ENCODE measurements at places on chromosomes 11 and 22.

GRCh38 chr11:125987066-125987641 is 41.3 kb downstream of the VSIG10L2 start:
- DNase-seq, result no peak

GRCh38 chr22:17815703-17816254 is 41.5 kb upstream of the BID start:
- DNase-seq, result no peak

DNA sequence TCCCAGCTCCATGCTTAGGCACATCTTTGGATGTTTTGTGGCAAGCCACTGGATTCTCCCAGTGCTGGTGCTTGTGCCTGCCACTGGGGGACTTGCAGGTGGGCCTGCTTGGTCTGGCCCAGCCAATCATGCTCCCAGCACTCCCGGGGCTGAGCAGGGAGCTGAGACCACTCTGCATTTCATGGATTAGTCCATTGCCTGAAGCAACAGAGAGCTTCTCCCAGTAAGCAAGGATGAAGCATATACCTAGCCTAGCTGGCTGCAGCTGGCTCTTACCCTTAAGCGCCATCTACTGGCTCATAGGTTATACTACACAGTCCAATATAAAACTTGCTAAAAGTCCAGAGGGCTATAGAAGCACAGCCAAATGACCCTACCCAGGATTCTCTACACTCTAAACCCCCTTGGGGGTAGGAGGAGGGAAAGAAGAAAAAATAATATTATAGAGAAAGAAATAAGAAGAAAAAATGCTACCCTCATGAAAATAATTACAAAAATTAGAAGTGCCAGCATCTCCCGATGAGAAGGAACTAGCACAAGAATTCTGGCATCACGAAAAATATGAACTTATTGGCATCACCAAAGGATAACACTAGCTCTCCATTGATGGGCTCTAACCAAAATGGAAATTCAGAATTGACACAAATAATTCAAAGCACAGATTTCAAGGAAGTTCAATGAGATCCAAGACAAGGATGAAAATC is 275.3 kb downstream of the C11orf87 start:
- DNase-seq, result no peak

DNA sequence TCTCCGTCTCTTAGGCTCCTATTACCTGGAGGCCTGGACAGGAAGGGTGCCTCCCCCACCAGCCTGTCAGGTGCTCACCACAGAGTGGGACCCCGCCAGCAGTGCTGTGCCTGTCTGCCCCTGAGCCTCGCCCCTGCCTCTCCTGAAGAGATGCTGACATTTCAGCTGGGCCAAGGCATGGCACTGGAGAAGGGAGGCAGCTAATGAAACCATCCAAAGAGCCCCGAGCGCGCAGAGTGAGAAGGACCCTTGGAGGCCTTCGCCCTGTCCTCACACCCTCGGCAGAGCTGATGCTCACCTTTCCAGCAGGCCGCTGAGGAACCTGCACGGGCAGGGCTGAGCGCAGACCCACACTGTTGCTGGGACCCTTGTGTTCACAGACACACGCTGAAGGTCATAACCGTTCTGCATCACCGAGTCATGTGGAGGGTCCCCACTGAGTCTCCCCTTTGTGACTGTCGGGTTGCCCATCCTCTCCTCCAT is 2.1 kb upstream of the LRFN4 start:
- no peak for DNase-seq

DNA sequence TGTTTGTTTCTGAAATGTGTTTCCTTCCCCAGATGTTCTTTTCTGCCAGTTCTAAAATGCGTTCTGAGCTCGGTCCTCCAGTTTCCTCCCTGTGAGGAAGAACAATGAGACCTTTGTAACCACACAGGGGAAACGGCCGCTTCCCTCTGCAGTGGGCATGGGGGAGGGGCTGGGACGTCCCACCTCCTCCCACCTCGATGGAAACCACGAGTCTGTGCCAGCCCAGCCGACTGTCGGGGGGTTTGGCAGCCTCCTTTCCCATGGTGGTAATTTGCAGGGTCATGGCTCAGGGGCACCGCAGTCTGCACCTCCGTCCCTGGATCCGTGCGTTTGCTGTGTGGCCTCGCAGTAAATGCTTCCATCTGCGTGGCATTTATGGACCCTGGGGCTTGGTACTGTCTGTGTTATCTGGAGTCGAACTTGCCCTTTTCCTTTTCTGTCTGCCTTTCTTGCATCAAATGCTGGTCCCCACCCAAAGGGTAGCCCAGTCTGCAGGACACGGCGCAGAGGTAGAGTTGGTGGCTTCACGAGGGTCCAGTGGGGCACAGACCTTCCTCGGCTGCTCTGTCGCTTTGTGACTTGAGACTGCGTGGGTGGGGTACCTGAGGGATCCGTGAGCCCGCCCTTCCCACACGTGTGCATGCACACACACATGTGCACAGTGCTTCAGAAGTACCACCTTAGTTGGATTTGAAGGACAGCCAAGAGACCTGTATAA is 16.1 kb downstream of the LRP5 start:
- peak; percentile 90 for DNase-seq

DNA sequence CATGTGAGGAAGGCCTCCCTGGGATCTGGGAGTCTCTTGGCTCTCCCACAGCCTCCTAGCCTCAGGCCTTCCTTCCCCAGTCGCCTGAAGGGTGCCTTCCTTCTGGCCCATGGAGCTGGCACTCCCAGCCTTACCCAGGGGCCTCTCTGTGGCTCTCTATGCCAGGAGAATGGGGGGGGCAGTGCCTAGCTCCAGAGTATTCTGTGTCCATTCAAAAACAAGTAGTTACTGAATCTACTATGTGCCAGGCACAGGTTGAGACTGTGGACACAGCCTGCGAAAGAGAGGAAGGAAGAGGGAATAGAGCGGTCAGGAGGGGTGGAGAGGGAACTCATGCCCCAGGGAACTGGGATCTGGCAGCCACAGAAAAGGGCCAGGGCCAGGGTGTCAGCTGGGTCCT is 2.7 kb upstream of the PLA2G3 start:
- DNase-seq, result no peak

DNA sequence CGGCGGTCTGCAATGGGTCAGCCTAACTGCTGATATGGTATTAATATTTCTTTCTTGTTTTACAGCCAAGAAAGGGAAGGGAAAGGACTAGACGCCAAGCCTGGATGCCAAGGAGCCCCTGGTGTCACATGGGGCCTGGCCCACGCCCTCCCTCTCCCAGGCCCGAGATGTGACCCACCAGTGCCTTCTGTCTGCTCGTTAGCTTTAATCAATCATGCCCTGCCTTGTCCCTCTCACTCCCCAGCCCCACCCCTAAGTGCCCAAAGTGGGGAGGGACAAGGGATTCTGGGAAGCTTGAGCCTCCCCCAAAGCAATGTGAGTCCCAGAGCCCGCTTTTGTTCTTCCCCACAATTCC is 1.9 kb downstream of the MDK start:
- no peak for DNase-seq

GRCh38 chr11:57054817-57055216 is 66.1 kb downstream of the OR5AK2 start:
- no peak for DNase-seq

DNA sequence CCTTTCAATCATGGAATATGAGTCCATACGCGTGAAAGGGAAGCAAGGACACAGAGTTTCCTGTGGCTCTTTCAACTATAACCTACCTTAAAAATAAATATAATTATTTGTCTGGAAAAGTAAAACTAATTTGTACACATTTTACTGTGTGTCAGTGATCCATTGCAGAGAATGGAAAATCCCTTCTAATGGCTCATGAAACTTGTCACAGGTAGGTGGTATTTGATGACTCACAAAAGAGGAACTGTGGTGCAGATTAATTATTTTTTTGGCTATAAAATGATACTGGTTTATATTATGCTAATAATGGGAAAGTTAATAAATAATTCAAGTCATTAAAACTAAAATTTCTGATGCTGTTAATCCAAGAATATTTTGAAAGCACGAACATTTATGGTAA is 792.2 kb downstream of the METTL15 start:
- DNase-seq, result no peak

DNA sequence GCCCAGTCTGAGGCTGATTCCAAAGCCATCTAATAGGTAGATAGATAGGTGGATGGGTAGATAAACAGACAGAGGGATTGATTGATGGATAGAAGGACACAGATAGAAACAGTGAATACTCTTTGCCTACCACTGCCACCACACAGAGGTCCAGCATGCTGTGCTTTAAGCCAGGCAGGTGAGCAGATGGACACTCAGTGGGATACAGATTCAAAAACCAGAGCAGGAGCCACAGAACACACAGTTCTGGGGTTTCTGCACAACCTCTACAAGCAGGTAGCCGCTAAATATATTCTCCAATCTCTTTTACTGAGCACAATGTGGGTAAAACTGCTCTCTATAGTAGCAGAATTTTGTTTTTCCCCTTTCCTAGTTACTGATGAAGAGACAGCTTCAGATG is 20.5 kb upstream of the JHY start:
- DNase-seq, result no peak

- DNase-seq, result no peak
Observed at GRCh38 chr11:129722529-129722928, 93.1 kb upstream of the TMEM45B start.

- DNase-seq, result peak; percentile 74
Observed at GRCh38 chr22:36757668-36758211, 18.2 kb downstream of the IFT27 start.

GRCh38 chr22:49747130-49747529 is 80.5 kb downstream of the BRD1 start:
- no peak for DNase-seq

- no peak for DNase-seq
Observed at GRCh38 chr11:98531576-98531975, 489.2 kb upstream of the CNTN5 start.
